NK-92 treated with Interleukin-12 subunit alpha and Interleukin-12 subunit beta, amount 100 ng/mL, for 24 hours (cell line): ENCODE measurements at places on chromosomes 4 and X.

- no peak for DNase-seq
Observed at GRCh38 chr4:82721819-82722423, 76.7 kb downstream of the SCD5 start.

- no peak for DNase-seq
Observed at GRCh38 chr4:40143926-40144508, 52.8 kb upstream of the RHOH start.

- DNase-seq: no peak
Observed at GRCh38 chr4:74944354-74944793, 11.5 kb downstream of the PARM1 start.

DNA sequence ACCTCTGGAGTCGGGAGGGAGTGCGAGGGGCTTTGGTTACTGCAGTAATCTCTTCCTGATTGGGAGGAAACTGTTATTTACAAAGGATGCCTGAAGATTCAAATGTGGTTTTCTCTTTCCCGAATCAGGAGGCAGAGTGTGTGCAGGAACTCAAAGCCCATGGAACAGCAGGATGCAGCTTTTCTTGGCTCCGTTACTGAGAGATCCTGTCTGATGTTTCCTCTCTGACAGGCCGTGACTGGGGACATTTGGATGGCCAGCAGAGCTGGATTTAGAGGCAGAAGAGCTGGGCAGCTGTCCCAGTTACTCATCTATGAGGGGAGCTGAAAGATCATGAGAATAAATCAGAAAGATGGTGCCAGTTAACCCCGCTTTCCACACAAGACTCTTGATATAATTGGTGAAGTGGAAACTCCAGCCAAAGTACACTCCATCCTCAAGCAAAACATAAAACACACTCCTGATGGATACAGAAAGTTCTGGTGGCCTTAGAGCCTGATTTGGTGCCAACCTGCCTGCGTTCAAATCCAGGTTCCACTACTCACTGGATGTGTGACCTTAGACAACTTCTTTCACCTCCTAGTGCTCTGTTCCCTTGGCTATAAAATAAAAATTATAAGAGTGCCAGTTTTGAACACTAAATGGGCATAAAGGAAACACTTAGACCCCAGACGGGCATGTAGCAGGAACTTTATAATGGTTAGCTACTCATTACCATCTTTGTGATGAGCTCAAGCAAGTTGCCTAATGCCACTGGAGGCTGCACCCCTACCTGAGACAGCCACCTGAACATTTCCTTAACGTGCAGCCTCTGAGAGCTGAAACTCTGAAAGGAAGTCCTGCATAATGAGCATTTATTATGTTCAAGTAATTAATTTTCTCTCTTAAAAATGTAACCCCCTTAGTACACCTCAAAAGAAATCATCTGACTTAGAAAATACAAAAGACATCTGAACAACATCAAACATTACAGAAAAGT, 349.0 kb upstream of the GATB start:
- DNase-seq: no peak

DNA sequence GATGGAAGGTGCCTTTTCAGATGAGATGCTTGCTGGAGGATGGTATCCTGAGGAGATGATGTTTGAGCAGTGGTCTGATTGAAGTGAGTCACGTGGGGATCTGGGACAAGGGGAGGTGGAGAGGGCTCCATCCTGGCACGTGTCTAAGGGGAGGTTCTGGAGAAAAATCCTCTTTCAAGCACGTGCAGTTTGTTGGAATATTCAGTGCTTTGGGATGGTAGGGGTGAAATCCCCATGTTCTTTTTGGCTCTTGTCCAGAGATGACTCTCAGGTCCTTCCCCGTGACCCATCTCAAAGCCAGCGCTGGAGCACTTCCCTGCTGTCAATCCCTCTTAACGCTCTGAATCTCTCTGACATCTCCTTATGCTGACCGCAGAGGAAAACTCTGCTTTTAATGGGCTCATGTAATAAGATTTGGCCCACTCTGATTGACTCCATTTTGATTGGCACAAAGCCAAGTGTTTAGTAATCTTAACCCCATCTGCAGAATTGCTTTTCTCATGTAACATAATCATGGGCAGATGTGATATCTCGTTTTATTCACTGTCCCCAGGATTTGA, 10.8 kb upstream of the KLKB1 start:
- no peak for DNase-seq

GRCh38 chr4:95411371-95412088, 137.2 kb downstream of the UNC5C start:
- no peak for DNase-seq

DNA sequence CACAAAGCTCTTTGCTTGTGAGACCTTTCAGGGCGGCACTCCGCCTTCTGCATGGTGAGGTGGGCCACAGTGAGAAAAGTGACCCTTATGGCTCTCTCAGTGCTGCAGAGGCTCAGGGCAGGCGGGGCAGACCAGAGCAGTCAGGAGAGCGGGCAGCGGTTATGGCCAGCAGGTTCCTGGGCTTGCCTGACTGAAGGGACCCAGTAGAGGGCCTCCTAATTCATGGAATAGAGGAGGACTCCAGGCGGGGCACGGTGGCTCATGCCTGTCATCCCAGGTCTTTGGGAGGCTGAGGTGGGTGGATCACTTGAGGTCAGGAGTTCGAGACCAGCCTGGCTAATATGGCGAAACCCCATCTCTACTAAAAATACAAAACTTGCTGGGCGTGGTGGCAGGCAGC, 91.4 kb downstream of the CLNK start:
- DNase-seq: no peak

- no peak for DNase-seq
Observed at GRCh38 chrX:150696331-150696730, 3.1 kb downstream of the MTMR1 start.

DNA sequence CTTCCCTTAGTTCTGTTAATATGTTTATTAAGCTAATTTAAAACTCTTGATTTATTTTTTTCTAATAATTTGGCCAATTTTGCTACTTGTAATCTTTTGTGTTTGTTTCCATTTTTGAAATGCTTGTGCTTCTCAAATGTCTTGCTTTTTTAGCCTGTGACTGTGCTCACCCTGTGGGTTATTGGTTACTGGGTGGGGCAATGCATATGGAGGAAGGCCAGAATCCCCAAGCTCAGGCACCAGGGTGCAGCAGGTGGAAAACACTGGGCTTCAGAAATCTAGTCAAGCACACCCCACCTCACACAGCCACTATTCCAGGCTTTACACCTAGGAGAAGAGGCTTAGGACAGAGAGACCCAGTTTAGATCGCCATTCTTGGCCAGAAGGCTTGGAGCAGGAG, 33.1 kb downstream of the ETNPPL start:
- DNase-seq: no peak

DNA sequence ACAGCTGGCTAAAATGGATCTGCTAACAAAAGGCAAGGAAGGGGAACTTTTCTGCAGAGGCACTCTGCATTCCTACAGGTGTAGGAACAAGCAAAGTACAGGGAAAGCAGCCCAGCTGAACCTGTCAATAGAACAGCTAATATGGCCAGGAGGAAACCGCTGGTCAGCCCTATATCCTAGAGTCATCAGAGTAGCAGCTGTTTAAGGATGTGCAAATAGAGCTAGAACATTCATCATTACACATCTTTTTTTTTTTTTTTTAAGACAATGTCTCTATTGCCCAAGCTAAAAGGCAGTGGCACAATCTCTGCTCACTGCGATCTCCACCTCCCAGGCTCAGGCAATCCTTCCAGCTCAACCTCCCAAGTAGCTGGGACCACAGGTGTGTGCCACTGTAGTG, 163.0 kb downstream of the BTC start:
- no peak for DNase-seq

- DNase-seq: no peak
Observed at GRCh38 chrX:30798810-30799209, 90.2 kb downstream of the TAB3 start.

DNA sequence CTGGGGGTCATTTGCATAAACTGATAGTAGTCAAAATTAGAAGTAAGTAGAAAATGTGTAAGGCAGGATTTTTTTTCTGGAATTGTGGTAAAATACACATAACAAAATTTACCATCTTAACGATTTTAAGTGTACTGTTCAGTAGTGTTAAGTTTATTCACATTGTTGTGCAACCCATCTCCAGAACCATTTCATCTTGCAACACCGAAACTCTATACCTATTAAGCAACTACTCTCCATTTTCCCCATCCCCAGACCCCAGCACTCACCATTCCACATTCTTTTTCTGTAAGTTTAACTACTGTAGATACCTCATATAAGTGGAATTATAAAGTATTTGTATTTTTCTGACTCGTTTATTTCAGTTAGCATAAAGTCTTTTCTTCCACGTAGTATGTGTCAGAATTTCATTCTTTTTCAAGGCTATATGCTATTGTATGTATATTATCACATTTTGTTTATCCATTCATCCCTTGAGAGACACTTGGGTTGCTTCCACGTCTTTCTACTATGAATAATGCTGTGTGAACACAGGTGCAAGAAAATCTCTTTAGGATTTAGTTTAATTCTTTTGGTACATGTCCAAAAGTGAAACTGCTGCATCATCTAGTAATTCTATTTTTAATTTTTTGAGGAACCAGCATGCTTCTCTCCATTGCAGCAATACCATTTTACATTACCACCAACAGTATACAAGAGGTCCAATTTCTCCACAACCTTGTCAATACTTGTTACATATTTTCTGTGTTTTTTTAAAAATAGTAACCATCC, 39.1 kb upstream of the NSUN7 start:
- no peak for DNase-seq

- no peak for DNase-seq
Observed at GRCh38 chrX:72001471-72001870, 90.8 kb downstream of the NHSL2 start.

DNA sequence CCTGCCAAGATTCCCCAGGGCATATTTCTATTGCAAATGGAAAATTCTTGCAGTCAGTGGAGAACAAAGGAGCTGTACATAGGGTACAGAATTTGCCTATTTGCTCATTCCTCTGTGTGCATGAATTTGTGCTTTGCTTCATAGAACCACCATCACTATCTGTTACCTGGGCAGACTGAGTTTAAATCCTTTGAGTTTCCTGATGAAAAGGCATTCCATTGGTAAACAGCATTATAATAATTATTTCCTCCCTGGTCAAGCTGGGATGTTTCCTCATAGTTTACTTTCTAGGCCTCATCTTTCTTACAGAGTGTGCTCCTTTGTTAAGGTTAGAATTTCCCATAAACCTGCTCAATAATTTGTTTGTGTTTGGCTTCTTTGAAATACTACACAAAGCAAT, 809 bp upstream of the SLC6A14 start:
- DNase-seq: no peak

DNA sequence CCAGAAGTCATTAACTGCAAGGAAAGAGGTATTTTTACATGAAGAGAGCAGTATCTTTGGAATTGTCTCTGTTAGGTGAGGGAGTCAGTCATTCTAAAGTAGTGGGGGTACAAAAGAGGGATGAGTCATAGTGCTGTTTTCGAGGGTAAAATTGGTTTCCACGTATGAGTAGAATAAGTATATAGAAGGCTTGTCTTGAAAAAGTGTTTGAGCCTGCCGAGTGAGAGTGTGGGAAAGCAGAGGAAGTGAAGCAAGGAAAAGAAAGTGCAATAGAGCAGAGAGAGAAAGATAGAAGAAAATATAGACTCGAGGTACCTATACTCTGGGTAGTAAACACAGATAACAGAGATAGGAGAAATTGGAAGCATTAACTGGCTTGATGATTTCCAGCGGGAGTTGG, 696.4 kb downstream of the DMD start:
- DNase-seq: no peak

- no peak for DNase-seq
Observed at GRCh38 chr4:67762086-67762485, 7.9 kb upstream of the GNRHR start.

DNA sequence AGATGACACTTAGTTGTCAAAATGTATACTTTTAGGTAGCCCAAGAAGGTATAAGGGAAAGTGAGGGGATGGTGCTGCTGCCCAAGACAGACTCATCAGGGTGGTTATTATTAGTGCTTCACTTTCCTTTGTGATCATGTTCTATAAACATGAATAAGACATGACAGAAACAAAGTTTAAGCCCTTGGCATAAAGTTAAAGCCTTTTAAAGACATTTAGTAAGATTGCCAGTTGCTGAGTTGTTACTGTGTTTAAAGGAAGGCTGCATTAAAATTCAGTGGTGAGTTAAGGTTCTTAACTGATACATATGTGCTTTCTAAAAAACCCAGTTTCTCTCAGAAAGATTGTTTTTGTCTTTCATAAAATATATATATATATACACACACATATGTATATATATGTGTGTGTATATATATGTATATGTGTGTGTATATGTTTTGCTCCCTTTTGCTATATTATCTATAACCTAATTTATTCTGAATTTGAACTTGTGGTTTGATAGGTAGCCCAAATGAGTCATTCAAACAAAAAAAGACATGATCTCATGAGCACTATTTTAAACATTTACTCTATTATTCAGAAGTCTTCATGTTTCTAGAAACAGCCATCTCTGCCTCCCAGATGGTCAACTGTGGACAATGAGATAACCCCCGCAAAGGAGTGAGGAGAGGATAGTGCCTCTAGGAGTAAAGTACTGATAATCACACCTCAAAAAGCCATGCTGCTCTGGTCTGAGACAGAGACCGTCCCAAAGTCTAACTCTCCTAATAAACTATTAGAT, 98.1 kb upstream of the OTUD4 start:
- DNase-seq: no peak

DNA sequence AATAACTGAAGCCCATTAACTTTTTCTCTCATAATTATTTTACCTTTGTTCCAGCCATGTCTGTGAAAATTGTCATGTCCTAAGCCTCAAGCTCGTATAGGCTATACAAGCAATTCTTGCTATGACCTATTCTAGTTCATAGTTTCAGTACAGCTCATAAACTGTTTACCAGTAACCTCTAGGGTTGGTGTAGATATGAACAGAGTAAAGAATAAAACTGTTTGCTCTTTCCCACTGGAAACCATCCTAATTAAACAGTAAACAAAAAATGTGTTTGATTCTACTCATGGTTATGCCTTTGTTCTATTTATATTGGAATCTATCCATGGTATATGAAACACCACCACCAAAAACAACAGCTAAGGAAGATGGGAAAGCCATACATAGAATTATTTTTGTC, 1444.0 kb upstream of the PCDH7 start:
- no peak for DNase-seq

DNA sequence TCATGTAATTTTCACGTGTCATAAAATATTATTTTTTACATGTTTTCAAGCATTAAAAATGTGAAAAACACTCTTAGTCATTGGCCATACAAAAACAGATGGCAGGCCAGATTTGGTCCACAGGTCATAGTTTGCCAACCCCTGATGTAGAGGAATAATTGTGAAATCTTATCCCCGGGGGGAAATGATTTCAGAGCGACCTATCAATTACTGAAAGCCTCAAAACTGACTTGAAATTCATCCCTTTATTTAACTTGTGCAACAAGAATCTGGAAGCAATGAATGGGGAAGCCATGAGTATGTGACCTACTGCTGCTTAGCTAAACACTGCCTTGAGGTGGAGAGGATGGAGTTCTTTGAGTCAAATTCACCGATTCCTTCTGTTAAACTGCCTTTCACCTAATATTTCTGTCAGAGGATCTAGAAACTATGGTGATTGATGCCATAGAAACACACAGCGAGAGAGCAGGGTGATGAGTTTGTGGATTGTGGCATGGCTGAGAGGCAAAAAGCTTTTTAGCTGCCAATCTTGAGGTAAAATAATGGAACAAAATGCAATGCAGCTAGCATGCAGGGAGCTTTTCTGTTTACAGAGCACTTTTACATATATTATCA, 30.3 kb upstream of the BRS3 start:
- no peak for DNase-seq
